Endodermal cell (in vitro differentiated cells): ENCODE measurements at places on chromosomes 6 and 20.

- no peak for DNase-seq
Observed at GRCh38 chr6:159874435-159874834, 16.4 kb upstream of the MAS1 start.

- no peak for DNase-seq
Observed at GRCh38 chr6:106182455-106182854, 96.3 kb downstream of the PRDM1 start.

DNA sequence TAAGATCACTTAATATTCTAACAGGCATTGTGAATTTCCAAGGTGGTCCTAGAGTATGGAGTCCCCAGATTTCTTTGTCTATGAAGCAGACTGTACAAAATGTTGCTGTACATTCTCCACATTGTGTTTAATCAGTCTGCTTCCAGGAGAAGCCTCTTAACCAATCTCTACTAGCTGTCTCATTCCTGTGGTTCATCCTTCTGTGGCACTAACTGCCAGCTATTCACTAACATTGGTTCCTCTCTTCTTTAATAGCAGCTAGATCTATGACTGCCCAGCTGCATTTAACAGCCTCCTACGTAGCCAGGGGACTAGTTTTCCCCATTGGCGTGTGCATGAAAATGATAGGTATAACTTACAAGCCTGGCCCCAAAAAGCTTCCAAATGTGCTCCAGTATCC is 395.4 kb downstream of the SAMD5 start:
- DNase-seq: no peak

DNA sequence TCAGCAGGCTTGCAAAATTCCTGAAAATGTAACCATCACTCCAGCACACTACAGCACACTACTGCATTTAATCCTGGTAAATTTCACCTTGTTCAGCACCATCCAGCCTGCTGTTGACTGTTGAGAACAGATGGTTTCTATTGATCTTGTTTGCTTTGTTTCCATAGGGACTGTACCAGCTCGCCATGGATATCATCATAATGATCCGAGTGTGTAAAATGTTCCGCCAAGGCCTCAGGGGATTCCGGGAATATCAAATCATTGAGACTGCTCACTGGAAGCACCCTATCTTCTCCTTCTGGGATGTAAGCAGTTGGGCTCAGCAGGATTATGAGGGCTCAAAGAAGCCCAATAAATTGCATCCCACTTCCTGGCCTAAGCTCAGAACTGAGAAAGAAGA is 4.1 kb downstream of the CNBD2 start:
- DNase-seq: no peak

DNA sequence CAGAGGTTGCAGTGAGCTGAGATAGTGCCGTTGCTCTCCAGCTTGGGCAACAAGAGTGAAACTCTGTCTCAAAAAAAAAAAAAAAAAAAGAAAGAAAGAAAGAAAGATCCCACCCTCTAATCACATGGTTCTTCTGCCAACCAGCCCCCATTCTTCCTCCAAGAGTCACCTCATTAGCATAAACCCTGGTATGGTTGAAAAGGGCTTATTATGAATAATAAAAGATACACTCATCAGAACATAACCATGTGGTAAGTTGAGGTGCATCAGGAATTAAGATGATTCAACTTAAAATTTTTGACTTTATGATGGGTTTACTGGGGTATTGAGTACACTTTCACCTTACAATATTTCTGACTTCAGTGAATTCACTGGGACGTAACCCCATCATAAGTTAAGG is 793 bp upstream of the TRIM40 start:
- DNase-seq: no peak

GRCh38 chr6:104728448-104728847 is 131.3 kb downstream of the HACE1 start:
- no peak for DNase-seq
